B cell (primary cell): ENCODE measurements at places on chromosomes 1 and 21.

GRCh38 chr21:41068967-41069642 lies 98.9 kb upstream of the BACE2 start:
- DNase-seq, result peak; percentile 66

DNA sequence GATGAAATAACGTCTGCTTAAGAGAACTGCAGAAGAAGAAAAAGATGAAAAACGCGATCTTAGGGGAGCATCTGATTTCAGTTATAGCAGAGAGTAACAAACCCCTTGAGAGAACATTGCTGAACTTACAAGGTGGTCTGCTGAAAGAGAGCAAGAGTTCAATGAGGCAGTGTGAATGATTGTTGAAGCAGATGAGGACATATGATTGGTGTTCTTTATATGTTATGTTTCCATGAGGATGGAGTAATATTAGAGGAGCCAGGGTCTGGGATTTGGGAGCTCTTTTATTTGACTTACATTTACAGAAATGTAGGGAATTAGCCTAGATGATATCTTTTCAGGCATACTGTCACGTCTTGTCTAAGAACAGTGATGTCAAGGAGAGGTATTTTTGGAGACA lies 1302.0 kb downstream of the KCNT2 start:
- no peak for DNase-seq

GRCh38 chr1:233695901-233696300 lies 82.0 kb downstream of the KCNK1 start:
- DNase-seq, result no peak

- no peak for DNase-seq
Observed at GRCh38 chr1:218666263-218666662, 321.1 kb downstream of the TGFB2 start.

GRCh38 chr1:222852326-222852725 lies 37.5 kb downstream of the DISP1 start:
- no peak for DNase-seq

GRCh38 chr1:217896490-217896889 lies 265.3 kb downstream of the SPATA17 start:
- no peak for DNase-seq

GRCh38 chr1:161007369-161007768 lies 13.6 kb downstream of the F11R start:
- no peak for DNase-seq

DNA sequence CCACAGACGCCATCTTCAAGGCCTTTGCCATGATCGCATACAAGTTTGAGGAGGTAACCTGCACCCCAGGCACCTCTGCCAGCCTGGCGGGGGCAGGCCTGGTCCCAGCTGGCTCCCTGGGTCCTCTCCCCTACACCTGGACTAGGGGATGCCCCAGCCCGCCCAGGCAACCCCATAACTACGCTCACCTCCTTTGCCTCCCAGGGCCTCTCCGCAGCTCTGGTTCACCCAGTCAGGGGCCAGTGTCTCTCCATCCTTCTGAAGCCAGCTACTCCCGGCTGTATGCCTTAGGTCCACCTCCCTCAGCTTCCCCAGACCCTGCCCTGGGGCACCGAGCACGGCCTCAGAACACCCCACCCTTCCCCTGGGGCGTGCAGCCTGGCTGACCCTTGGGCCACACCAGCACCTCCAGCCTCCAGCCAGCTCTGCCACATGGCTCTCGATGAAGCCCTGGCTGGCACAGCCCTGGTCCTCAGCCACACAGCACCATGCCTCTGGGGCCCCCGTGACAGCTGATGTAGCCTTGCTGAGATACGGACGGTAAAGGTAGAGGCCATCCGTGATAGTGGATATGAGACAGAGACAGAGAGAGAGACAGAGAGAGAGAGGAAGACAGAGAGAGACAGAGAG lies 80.4 kb upstream of the COL6A1 start:
- no peak for DNase-seq

DNA sequence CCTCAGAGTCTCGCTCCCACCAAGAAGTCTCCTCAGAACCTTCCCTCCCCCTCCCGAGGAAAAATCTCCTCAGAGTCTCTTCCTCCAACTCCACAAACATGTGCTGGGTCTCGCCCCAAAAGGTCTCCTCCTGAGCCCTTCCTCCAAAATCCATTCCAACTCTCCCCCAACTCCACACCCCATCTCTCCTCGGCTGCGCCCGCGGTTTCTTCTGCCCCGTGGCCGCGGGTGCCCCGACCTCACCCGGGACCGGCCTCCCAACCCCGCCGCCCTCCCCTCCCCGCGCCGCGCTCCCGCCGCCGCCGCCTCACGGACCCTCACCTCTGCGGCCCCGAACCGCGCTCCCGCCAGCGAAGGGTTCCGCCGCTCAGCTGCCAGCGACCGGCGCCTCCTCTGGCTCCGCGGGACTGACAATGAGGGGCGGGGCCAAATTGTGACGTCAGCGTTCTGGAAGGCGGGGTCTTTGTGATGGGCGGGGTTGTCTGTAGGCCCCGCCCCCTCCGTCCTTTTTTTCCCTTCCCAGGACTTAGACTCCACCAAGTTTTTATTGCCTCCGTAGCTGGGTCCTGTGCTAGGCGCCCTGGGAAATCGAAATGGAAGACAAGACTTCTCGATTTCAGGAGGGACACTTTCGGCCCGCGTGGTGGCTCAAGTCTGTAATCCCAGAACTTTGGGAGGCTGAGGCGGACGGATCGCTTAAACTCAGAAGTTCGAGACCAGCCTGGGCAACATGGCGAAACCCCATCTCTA lies at the start of gene LUZP1:
TSS of gene LUZP1 (minus strand) at position 412 of the 750 bp plus-strand sequence.
- DNase-seq, result peak; percentile 89

- no peak for DNase-seq
Observed at GRCh38 chr1:32255072-32256071, 4.3 kb downstream of the LCK start.

DNA sequence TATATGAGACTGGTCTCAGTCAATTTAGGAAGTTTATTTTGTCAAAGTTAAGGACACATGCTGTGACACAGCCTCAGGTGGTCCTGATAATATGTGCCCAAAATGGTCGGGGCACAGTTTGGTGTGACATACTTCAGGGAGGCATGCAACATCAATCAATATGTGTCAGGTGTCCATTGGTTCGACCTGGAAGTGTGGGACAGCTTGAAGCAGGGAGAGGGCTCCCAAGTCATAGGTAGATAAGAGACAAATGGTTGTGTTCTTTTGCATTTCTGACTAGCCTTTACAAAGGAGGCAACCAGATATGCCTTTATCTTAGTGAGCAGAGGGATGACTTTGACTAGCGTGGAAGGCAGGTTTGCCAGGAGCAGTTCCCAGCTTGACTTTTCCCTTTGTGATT lies 4.5 kb upstream of the ERVH48-1 start:
- no peak for DNase-seq

DNA sequence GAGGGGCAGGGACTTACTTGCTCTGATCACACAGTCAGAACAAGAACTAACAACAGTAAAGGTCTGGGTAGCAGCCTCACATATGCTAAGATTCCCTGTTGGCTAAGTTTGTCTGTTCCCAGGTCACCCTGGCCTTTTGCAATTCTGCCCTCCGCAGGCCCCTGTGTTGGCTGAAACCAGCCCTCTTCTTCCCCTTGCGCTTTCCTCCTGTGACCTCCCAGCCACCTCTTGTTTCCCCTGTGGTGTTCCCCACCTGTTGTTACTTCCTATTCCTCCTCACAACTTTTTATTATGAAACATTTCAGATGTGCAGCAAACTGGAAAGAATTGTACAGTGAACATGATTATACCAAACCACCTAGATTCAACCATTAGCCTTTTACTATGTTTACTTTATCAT lies 23.4 kb downstream of the MAPKAPK2 start:
- peak; percentile 54 for DNase-seq

DNA sequence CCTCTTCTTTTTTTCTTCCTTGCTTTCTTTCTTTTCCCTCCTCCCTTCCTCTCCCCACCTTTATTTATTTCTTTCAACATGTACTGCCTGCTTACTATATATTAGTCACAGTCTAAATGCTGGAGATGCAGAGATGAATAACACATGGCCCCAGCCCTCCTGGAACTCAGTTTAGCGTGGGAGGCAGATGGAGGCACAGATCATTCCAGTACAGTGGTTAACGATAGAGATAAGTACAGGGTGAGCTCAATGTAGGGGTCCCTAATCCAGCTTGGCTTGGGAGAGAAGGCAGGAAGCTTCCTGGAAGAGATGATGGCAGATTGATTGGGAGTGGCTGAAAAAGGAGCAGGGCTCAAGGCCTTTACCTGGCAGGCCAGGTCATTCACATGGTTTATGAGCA lies 55.6 kb upstream of the PPP2R5A start:
- no peak for DNase-seq

DNA sequence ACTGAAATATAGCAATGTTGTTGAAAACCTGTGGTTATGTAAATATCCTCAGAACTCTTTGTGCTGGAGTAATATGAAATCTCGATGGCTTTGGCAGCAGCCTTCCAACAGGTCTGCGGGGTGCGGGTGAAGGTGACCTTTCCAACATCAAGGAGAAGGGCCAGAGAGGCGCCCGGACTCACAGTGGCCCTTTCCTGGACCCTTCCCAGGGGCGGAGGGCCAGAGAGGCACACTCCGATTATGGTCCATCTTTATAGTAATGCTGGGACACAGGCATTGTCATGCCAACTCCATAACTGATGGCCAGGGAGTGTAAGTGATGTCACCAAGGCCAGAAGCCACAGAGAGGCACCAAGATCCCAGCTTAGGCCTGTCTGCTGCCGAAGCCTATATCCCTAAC lies 18.1 kb downstream of the SLC37A1 start:
- DNase-seq, result no peak

DNA sequence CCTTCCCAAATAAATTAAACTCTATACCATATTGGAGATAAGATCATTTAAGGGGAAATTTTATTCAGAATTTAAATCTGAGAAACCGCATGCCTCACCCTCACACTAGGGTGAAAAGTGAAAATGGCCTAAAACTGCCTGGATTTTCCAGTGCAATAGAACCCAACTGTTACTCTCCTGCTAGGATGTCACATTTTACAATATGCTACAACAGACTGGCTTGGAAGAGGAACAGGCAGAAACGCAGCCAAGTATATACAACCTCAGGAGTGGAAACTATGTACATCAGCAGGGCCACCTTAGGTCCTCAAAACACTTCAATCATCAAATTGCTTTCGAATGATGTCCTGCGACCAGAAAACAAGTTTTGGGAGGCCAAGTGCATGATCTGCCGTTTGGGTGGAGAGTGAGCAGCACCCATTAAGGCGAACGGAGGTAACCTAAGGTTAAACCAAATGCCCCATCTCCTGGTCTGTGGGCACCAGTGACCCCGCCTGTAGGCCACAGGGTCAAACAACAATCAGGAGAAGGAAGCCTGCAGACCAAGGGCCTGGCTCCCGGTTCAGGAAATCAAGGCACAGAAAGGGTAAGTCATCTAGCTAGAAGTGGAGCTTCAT lies 4.9 kb downstream of the RCAN1 start:
- no peak for DNase-seq

GRCh38 chr1:22143065-22144033 lies at the start of gene WNT4:
TSS of gene WNT4 (minus strand) at chr1:22143097. CDS start at chr1:22142922, 175 bp downstream.
- DNase-seq, result peak; percentile 54

- DNase-seq, result no peak
Observed at GRCh38 chr21:43190951-43191350, 22.1 kb downstream of the CRYAA start.

DNA sequence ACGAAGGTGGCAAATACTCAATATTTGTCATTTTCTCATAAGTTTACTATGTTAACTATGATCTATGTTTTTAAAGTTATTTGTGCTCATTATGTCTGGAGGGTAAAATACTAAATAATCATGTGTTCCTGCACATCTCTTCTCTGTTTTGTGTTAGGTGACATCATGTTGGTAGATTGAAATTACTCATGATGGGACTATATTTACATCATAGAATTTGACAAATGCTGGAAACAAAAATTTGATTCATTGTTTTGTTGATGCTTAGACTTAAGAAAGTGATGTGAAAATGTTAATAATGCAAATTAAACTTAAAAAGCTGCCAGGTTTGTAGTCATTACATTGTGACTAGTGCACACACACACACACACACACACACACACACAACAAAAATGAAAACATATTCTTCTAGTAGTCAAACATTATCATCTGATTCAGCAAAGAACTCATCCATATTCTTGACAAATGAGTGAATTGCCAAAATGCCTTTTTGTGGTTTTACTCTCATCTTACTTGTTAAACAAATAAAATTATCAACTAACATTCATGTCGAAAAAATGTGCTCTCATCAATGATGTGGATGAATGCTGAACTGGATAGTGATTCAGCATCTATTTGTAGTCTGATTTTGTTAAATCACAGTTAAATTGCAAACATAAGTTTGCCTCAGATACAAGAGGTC lies 870.7 kb downstream of the BRINP3 start:
- DNase-seq, result no peak

DNA sequence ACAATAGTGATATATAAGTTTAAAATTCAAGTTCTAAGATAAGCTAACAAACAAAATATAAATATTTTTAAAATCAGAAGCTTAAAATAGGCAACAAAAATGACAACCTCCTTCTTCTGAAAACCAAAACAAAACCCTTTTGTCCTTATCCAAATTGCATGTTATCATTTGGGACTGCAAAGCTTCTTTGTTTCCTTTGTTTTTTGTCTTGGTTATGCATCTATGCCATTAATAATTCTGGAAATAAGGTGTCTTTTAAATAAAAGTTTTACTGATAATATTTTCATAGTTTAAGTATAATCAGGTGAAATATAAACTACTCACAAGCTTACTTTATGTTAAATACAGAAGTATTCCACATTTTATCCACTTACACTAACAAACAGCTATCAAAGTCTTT lies 20.5 kb downstream of the ADSS2 start:
- DNase-seq, result no peak

DNA sequence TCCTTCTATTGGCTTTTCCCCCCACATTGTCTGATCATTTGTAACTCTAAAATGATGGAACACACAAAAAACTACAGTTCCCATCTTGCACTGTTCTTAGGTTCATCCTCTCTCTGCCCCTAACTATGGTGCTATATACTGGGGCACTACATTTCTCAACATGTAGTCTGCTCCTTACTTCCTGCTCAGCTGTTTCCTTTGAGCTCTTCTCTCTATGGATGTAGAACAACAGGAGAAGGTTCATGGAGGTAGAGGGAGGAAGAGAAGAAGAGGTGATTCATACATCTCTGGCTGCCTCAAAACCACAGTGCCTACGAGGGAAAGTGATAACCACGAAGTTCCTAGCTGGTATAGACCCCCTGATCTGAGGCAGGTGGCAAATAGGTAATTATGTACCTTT lies 7.0 kb upstream of the C1orf146 start:
- DNase-seq, result no peak

- DNase-seq, result no peak
Observed at GRCh38 chr21:27586986-27587385, 620.1 kb upstream of the ADAMTS5 start.
